ENCODE measurements at places on chromosomes 1 and 21.

- no peak for DNase-seq
Measured at GRCh38 chr1:94383966-94384408, 34.2 kb upstream of the ABCD3 start.

- no peak for DNase-seq
Measured at GRCh38 chr1:36876990-36877389, 157.3 kb downstream of the GRIK3 start.

GRCh38 chr1:234839663-234840062 is 229.7 kb upstream of the IRF2BP2 start:
- DNase-seq, result no peak

GRCh38 chr1:20431176-20431460 is 54.9 kb downstream of the CAMK2N1 start:
- DNase-seq, result no peak

- no peak for DNase-seq
Measured at GRCh38 chr21:15567191-15567590, 162.6 kb upstream of the USP25 start.

DNA sequence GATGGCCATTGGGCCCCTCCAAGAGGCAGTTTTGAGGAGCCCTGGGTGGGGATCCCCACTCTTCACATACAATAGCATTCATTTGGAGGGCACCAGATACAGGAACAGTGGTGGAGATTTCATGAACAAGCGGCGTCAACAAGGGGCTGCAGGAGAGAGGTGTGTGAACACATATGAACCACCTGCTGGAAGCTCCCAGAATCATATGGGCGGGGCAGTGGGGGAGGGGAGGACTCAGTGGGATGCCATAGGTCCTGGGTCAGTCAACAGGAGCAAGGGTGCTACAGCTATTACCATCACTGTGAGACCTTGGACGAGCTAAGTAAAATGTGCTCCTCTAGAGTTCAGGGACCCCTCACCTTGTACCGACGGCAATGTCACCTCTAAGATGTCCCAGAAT is 100.4 kb upstream of the IRF2BP2 start:
- no peak for DNase-seq

- no peak for DNase-seq
Measured at GRCh38 chr1:85289848-85290335, 13.5 kb upstream of the BCL10 start.

DNA sequence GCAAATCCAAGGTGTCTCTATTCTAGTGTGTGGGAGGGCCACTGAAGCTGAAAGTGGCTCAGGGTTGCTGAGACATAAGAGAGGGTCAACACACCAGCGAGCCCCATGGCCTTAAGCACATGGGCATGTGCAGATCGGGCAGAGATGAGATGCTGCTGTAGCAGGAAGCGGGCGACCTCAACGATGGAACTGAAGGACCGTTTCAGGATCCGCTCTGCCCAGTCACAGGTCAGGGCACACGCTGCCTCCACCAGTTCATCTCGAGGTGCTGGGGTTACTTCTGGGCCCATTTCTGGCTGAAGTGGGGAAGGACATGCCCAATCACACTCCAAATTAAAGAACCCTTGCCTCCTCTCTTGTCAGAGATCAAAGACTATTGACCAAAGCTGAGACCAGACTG is 3.5 kb downstream of the RFX5 start:
- DNase-seq, result no peak

- DNase-seq, result no peak
Measured at GRCh38 chr21:45125357-45125756, 51.0 kb downstream of the ADARB1 start.

DNA sequence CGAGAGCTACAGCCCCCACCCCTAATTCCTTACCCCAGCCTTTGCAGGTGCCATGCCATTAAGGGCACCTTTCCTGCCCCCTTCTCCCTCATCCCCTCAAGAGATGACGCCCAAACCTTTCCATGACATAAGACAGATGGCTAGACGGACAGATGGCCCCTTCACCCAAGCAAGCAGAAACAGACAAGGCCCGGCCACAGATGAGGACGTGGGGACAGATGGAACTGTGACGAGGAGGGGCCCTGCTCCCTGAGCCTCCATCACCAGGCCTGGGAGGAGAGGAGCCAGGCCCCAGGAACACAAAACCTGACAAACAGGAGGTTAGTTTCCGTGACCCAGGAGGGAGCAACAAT is 24.7 kb upstream of the PEF1 start:
- DNase-seq, result no peak

DNA sequence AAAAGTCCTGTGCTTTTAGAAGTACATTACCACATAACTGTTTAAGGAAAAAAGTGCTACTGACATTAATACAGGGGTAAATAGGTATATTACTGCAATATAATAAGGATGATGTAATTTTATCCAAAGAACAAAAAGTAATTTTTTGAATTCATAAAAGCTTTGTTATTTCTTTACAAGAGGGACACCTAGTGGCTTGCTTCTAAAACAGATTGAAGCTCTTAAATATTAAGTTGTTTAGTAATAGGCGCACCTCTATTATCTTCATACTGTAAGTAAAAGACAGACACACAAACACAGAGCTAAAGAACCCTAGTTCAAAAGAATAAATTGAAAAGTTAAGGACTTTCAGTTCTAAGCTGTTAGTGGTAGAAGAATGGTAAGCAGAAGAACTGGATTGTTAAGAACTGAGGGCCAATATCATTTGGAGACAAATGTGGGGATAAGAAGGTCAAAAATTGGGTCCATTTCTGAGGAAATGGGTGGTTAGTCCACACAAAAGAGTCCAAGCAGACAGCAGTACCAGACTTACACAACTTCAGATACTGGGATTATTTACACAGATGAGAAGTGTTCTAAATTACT is 15.4 kb downstream of the ZNHIT6 start:
- DNase-seq, result peak; percentile 16

DNA sequence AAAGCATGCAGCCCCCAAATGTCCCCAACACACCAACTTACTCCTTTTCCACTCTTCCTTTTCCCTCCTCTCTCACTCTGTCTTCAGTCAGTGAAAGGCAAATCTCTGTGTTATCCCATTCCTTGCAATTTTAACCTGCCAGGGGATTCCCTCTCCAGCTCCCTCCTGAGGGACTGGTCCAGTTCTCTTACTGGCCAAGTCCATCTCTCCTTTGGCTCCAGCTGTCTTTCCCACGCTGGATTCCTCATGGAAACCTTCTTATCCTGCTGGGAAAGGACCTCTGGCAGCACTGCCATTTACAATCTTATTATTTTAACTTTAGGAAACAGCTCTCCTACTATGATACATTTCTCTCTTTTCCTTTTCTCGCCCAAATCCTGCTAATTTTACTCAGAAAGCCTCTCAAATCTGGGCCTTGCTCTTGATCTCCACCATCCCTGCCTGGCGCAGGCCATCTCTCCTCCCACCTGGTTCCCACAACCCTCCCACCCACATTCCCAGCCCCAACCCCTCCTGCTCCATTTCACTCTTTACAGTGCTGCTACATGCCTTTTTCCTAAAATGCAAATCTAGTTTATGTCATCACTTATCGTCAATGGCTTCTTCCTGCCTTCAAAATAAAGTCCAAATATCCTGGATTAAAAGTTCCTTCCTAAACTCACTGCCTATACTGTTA is 72.7 kb upstream of the CNN3 start:
- DNase-seq, result no peak

- DNase-seq, result peak; percentile 60
Measured at GRCh38 chr21:32520875-32521735, 64.2 kb downstream of the TCP10L start.

GRCh38 chr1:204959836-204960235 is 83.2 kb upstream of the CNTN2 start:
- no peak for DNase-seq

- no peak for DNase-seq
Measured at GRCh38 chr21:36481639-36482038, 1.7 kb upstream of the CLDN14 start.

DNA sequence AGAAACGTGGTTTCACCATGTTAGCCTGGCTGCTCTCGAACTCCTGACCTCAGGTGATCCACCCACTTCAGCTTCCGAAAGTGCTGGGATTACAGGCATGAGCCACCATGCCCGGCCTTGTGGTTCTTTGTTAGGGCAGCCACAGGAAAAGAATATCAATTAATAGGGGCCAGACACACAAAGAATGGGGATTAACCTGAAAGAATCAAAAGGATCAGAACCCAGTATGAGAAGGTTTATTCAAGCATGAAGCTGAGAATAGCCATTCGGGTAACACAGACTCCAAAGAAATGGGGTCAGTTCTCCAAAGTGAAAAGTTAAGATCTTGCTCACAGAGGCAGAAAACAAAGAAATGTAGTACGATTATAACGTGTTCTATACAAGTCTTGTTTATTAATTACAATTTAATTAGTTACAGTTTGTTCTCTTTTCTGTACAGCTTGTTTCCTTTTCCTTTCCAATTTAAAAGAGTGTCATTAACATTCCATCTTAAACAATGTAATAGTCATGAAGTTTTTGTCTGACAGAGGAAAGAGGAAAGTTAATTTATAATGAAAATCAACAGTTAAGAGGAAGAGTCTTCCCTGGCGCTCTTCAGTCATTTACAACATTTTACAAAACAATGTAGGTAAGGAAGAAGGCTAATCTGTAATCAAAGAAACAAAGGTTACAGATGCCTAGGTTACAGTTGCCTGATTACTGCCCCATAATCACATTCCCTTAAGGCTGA is 51.3 kb upstream of the SLC45A1 start:
- DNase-seq, result no peak

DNA sequence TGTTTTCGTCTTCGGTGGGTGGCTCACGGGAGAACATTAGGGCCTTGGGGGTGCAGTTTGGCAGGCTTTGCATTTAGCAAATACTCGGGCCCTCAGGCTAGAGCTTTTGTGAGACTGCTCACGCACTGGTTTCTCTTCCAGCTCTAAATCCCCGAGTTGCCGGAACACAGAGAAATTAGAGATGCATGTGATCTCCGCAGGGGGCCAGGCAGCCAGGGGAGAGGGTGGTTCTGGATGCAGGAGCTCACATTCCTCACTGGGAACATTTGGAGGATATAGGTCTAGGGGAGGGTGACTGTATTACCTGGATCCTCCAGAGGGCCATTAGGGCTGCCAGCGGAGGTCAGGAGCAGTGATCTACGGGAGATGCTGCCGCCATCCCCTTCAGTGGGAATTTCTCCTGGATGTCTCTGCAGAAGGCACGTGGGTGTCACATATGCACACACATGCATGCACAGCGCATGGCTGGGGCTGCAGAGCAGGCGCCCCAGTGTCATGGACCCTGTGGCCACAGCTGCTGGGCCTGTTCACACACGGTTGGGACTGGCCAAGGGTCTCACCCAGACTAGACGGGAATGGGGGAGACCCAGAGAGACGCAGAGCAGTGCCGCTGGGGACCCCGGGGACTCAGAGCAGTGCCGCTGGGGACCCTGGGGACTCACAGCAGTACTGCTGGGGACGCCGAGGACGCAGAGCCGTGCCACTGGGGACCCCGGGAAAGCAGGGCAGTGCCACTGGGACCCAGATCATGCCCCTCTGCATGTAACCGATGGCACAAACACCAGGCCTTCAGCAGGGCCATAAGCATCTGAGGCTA is 258.7 kb downstream of the CAMTA1 start:
- DNase-seq, result no peak

- DNase-seq, result no peak
Measured at GRCh38 chr1:15077384-15077783, 76.2 kb upstream of the TMEM51 start.
